Pancreas (tissue), 10 donors: ENCODE measurements at places on chromosomes 13 and 19. TPM values are rescaled to one million over a fixed set of nuclear protein-coding genes. Genes with fewer than 3 reads are reported as not detected.

DNA sequence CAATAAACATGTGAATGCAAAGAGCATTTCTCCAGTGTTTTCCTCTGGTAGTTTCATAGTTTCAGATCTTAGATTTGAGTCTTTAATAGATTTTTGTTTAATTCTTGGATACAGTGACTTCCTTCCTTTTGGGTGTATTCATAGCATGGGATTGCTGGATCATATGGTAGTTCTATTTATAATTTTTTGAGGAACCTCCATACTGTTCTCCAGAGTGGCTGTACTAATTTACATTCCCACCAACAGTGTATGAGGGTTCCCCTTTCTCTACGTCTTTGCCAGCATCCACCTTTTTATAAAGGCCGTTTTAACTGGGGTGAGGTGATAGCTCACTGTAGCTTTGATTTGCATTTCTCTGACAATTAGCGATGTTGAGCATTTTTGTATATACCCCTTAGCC, 9.3 kb upstream of the CALM3 start:
- H3K27me3 ChIP-seq: no peaks in the 10 kb centered on the region

- peak; percentile 94 for DNase-seq
- peaks cover 34% of the 10 kb centered on the region for H3K36me3 ChIP-seq
- peak within 1 kb of the TSS; percentile 98 for H3K27ac ChIP-seq
- H3K27me3 ChIP-seq: no peaks in the 10 kb centered on the region
Observed at GRCh38 chr19:1275260-1275975, at the start of gene FAM174C. FAM174C (plus strand) TSS chr19:1275530; CDS start chr19:1275550, 20 bp downstream.

DNA sequence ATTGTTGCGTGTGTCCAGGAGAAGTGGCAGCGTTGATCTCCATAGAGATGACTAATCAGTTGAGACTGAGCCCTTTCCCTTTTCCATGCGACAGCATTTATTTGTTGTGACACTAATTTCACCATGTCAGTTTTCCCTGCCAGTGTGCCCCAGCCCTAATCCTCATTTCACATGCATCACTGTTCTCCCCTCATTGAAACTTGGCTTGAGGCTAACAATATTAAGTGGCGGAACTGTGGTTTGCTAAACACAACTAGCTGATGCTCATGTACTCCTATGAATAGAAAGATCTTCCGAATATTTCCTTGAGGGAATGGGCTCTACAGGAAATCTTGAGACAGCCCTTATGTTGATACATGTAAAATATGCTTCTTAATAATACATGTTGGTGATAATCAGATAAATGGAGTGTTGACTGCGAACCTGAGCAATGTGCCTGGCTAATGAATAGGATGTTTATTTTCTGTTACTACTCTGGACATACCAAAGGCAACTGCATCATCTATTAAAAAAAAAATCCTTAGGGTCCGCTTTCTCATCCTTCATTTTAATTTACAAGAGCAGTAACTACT, 258.6 kb downstream of the ATP8A2 start:
- no peak overlapping the region for H3K4me3 ChIP-seq
- H3K36me3 ChIP-seq: no peaks in the 10 kb centered on the region
- H3K4me1 ChIP-seq: no peaks in the 10 kb centered on the region

- H3K4me1 ChIP-seq: peaks cover 8% of the 10 kb centered on the region
- no peak overlapping the region for H3K27ac ChIP-seq
- no peak for DNase-seq
- no peak overlapping the region for H3K4me3 ChIP-seq
Observed at GRCh38 chr13:48892053-48892687, 83.5 kb upstream of the FNDC3A start.

Gene CRB3
- total RNA-seq: 29.2 TPM

DNA sequence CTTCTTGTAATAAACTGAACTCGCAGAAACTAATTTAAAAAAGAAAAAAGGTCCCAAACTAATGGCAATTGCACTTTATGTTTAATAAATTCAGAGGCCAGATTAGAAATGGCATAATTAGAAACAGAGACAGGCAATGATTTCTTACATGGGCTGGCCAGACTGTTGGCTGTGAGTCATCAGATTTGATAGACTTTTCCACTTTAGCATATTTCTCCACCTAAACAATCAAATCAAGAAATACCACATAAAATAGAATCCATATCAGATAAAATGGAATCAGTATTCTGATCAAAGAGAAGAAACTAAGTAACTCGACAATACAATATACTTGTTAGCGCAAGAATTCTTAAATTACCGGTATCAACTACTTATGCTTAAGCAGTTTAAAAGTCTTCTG, 29.0 kb downstream of the EXOSC8 start:
- H3K4me3 ChIP-seq: no peak overlapping the region
- H3K27ac ChIP-seq: no peak overlapping the region
- no peaks in the 10 kb centered on the region for H3K27me3 ChIP-seq
- H3K4me1 ChIP-seq: no peaks in the 10 kb centered on the region

DNA sequence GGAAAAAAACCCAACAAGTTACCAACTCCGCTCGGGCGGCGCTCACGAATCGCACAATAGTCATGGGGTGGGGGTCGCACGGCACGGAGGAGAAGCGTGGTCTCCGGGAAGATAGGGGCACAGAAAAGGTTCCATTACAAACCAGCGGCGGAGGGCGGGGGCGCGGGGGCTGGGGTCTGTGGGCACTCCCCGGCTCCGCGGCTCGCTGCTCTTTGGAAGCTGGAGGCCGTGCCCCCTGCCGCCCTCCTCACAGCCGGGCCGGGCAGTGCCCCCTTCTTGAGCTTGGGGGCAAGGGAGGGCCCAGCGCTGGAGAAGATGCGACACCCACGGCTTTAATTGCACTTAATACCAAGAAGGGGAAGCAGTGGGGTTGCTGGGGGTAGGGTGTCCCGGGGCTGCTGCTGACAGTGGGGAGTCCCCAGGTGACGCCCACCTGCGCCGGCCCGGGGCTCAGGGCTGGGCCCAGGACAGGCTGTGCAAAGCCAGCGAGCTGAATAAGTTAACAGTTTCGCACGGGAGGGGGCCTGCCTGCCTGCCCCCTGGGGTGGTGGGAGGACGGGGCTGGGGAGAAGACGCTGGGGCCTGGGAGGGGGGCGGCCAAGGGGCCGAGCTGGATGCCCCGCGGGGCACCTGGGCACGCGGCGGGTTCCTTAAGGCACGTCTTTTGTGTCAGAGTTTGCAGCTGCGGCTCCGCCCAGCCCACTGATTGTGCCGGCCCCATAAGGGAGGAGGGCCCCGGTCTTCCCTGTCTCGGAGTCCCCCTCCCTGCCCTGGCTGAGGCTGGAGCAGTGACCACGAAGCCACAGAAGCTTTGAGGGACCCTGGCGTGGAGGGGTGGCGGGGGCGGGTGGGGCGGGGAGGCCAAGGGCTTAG, 9.8 kb downstream of the DCAF15 start:
- H3K4me1 ChIP-seq: no peaks in the 10 kb centered on the region
- H3K27ac ChIP-seq: no peak overlapping the region
- H3K4me3 ChIP-seq: no peak overlapping the region
- no peak for DNase-seq
- H3K27me3 ChIP-seq: no peaks in the 10 kb centered on the region
- H3K36me3 ChIP-seq: peaks cover 17% of the 10 kb centered on the region

DNA sequence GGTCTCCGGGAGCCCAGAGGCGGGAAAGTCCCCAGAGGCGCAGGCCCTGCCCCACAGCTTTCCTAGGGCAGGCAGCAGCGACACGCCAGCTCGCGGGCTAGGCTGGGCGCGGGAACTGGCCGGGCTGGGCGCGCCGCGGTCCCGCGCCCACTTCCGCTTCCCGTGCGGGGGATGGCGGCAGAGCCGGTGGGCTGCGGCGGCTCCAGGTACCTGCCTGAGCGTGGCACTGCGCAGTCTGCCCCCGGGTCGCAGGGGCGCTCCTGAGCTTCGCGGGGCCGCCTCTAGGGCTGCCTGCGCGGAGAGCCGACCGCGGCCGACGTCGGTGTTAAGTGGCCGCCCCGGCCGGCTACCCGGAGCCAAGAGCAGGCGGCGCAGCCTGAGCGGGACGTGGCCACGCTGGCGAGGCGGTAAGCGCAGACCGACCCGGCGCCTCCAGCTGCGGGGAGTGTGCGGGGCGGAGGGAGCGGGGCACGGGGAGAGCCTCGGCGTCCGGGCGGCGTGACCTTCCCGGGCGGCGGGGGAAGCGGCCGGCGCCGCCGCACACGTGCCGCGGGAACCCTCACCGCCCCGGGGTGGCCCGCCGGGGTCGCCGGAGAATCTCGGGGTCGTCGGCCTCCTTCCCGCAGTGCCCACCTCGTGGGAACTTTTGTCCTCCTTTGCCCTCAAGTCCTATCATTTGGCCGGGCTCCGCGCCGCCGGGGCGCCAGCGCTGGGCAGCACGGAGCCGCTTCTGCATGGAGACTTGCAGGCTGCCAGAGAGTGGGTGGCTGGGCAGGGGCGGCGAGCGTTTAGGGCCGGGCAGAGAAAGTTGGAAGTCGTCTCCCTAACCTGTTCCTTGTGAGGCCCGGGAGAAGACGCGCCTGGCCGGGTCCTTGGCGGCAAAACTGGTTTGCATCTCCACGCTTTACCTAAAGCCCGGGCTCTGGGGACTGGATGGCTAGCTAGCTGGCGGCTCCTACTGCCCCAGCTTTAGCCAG, 31.4 kb upstream of the MPHOSPH8 start:
- no peak overlapping the region for H3K27ac ChIP-seq
- no peaks in the 10 kb centered on the region for H3K36me3 ChIP-seq
- DNase-seq: peak; percentile 19
- peak overlapping the region; percentile 62 for H3K4me3 ChIP-seq

Gene NMRK2
- total RNA-seq: not detected

DNA sequence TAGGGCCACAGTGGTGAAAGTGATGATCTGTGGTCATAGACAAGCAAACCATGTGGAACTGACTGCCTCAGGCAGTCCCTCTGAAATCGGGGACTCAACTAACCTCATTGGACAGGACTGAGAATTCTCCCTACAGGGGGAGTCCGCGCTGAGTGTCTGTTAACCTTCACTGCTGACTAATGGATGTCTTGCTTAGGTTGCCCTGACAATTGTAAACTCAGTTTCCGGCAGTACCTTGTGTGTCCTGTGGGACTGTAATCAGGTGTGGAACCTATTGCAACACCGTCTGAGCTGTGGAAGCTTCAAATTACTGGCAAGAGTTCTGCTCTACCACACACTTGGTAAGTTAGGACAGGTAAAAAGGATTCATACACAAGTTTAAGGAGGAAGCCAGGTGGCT, 21.8 kb downstream of the ZNF77 start:
- H3K4me1 ChIP-seq: peaks cover 15% of the 10 kb centered on the region
- H3K27me3 ChIP-seq: no peaks in the 10 kb centered on the region
- peak overlapping the region; percentile 59 for H3K27ac ChIP-seq
- no peaks in the 10 kb centered on the region for H3K36me3 ChIP-seq

Gene CYP4F11
- total RNA-seq: 2.7 TPM

DNA sequence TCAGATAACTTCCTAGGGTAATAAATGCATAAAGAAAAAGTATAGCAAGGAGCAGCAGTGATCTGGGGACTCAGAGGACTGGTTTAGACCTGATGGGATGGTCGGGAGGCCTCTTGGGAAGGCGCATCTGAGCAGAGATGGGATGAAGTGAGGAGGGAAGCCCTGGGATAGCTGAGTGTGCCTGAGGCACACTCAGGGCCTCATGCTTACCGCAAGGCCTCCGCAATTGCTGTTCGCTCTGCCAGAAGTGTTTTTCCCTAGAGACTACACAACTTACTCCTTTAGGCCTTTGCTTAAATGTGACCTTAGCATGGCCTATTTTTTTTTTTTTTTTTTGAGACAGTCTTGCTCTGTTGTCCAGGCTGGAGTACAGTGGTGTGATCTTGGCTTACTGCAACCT, 4.1 kb upstream of the DLL3 start:
- H3K27ac ChIP-seq: no peak overlapping the region
- peaks cover 3% of the 10 kb centered on the region for H3K36me3 ChIP-seq
- H3K4me3 ChIP-seq: no peak overlapping the region
- H3K4me1 ChIP-seq: peaks cover 8% of the 10 kb centered on the region

Gene CTXN1
- 0.67 TPM for total RNA-seq

GRCh38 chr19:5695649-5696195, 5.6 kb downstream of the RPL36 start:
- no peaks in the 10 kb centered on the region for H3K36me3 ChIP-seq
- no peak overlapping the region for H3K27ac ChIP-seq
- H3K27me3 ChIP-seq: no peaks in the 10 kb centered on the region
- H3K4me1 ChIP-seq: no peaks in the 10 kb centered on the region
- H3K4me3 ChIP-seq: no peak overlapping the region

GRCh38 chr19:47487551-47488515, 3.8 kb upstream of the KPTN start:
- DNase-seq: peak; percentile 67
- H3K4me1 ChIP-seq: no peaks in the 10 kb centered on the region
- H3K36me3 ChIP-seq: peaks cover 39% of the 10 kb centered on the region
- no peaks in the 10 kb centered on the region for H3K27me3 ChIP-seq
- H3K27ac ChIP-seq: no peak overlapping the region
- H3K4me3 ChIP-seq: no peak overlapping the region

Gene TNNT1
- 0.54 TPM for total RNA-seq

Gene KCNRG
- 0.16 TPM for total RNA-seq

DNA sequence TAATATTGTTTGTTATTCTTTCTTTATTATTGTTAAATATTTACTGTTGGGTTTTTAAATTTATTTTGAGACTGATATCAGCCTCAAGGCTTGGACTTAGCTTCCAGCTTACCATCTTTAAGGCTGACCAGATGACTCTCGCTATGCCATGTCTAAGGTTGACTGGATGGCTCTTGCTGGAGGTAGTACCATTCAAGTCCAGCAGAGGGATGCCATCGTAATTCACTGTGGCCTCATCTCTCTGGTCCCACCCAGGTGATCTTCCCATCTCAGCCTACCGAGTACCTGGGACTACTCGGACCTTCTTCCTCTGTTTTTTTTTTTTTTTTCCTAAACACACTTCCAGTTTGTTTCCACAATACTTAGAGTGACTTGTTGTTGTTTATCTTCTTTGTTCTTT, 41.7 kb upstream of the ZNF91 start:
- H3K27me3 ChIP-seq: no peaks in the 10 kb centered on the region
- no peaks in the 10 kb centered on the region for H3K36me3 ChIP-seq
- no peaks in the 10 kb centered on the region for H3K4me1 ChIP-seq
- no peak overlapping the region for H3K4me3 ChIP-seq
